Activated naive CD4-positive, alpha-beta T cell treated with anti-CD3 and anti-CD28 coated beads, Interleukin-2, amount 50 U/mL, for 16 hours (primary cell): ENCODE measurements at places on chromosomes 5 and 9.

DNA sequence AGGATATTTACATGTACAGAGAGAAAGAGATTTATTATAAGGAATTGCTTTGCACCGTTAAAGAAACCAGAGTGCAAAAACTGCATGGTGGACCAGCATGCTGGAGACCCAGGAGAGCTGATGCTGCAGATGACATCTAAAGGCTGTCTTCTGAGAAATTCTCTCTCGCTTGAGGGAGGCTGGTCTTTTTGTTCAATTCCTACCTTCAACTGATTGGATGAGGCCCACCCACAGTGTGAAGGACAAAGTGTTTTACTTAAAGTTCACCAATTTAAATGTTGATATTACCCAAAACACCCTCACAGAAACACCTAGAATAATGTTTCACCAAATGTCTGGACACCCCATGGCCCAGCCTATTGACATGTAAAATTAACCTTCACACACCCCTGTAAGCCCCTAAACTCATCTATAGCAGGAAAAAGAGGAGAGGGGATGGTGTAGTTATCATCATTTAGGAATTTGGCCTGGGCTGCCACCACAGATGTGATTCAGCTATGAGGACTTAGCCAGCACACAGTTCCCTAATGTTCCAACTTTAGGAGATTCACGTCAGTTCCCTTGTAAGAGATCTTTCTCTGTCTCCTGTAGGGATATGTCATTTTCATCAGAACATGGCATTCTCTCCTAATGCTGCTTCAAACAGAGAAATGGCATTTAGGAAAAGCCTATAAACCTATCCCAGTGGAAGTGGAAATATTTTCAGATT is 358.2 kb upstream of the TLE4 start:
- DNase-seq = no peak

- DNase-seq = no peak
Measured at GRCh38 chr5:108079753-108080152, 302.1 kb downstream of the FBXL17 start.

- no peak for DNase-seq
Measured at GRCh38 chr5:68114378-68115040, 101.0 kb upstream of the PIK3R1 start.

DNA sequence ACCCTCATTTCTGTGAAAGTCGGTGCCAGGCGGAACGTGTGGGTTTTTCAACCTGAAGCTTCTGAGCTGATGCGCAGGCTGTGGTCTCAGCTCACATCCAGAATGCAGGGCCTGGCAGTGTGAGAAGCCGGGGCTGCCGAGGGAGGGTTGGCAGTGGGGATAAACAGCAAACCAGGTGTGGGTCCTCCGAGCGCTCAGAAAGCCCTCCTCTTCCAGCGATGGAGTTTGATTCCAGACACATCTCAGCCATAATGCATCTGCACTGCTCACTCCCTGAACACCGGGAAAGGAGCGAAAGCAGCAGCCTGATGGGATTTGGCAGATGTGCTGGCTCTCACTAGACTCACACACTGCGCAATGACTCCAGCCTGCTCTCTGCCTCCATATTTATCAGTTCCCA is 280.1 kb downstream of the HSPA4 start:
- DNase-seq = no peak

DNA sequence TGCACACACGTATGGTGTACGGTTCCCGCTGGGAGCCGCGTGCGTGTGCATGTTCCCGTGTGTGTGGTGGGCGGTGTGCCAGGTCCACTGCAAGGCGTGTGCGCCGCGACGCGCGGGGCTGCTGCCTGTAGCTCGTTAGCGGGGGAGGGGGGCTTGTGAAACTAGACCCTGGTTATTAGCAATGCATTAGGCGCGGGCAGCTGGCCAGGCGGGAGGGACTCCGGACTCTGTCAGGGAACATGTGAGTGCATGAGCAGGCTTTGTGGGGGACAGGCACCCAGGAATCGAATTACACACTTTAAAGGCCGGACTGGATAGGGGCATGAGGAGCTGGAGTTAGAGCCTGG is 32.2 kb upstream of the ENHO start:
- DNase-seq = no peak

- DNase-seq = no peak
Measured at GRCh38 chr5:127400539-127400938, 109.9 kb downstream of the MEGF10 start.

GRCh38 chr9:76700916-76701315 is 63.3 kb upstream of the PCA3 start:
- no peak for DNase-seq

DNA sequence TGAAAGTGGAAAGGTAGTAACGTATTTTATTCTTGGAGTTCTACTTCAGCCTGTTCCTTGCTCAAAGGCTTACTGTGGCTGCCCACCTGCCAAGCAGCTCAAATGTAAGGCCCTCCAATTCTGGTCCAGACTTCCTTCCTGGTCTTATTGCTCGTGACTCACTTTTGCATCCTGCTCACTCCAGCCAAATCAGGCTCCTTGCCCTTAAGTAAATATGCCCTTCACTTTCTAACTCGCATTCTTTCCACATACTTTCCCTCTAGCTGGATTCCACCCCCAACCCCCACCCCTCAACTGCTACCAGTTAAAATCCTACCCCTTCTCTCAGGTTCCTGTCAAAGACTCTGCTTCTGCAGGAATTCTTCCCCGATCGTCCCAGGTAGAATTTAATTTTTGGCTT is 96.6 kb downstream of the GALNT10 start:
- DNase-seq = no peak

GRCh38 chr9:75139201-75139600 is 50.9 kb downstream of the OSTF1 start:
- DNase-seq = no peak

DNA sequence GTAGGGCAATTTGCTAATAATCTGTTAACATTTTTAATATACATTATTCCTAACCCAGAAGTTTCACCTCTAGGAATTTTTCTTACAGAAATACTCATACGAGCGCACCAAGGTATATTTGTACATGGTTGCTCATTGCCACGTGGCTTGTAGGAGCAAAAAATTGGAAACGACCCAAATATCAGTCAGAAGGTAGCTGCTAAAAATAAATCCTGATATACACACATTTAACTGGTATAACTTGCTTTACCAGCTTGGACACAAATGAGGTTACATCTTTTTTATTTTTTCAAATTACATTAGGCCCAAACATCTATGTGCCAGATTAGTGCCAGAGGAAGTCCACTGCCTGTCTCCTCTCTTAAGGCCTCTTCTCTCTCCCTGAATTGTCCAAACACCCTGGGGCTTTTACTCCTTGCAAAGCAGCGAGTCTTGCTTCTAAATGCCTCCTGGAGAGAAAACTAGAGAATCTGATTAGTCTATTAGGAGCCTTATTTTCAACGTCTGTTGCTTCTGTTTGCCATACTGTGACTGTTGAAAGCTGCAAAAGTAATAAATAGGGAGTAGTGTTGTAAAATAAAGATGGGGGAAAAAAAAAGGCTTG is 92.0 kb upstream of the SSBP2 start:
- no peak for DNase-seq

- no peak for DNase-seq
Measured at GRCh38 chr5:96595300-96596090, 66.7 kb upstream of the CAST start.

DNA sequence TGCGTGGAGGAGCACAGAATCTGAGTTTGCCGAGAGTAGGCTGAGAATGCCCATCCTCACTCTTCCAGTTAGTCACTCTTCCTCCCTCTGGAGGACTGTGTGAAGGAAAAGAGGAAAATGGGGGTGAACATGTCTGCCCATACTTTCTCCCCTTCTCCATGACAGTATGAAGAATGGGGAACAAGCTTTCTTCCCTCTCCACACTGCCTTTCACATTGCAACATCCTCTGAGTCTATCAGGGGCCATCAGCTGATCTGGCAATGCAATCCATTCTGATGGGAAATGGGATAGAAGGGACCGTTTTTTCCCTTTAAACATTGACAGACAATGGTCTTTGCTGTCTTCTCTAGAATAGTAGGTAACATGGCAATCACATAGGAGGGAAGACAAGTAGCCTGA is 56.8 kb downstream of the UGCG start:
- no peak for DNase-seq

GRCh38 chr5:51559339-51559738 is 176.1 kb downstream of the ISL1 start:
- no peak for DNase-seq

DNA sequence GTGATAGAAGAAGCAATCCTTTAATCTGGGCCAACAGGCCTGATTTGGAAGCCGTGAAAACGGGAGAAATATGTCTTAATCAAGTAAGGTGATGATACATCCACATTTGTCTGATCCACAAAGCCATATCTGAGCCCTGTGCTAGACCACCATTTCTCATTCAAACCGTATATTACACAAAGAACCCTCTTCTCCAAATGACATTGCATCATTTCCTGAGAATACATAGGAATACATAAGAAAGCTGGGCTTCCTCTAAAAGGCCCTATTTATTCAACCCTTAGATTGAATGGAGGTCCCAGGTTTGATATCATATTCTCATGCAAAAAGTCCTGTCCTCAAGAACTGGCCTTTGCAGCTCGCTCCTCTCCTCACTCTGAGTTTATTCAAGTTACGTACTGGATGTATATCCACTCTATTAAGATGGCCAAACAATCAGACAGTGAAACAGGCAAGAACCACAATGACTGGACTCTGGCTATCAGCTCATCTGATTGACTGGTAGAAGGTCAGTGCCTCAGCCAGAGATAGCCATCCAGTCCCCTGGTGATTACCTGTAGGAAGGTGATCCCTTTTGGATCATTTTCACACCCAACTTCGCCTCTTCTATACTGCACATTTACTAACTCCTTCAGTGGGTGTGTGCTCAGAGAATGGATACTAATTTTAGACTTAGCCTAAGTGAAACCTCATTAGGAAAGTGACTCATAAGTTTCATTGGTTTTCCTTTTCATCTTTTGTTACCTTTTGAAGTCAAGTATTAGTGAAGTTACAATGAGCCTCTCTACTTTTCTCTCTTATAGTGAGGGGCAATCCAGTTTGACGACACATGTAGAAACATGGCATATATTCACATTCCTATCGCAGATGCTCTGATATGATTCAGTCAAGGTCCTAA is 167.6 kb upstream of the WWC1 start:
- no peak for DNase-seq

- DNase-seq = no peak
Measured at GRCh38 chr9:110984890-110985437, 53.3 kb downstream of the LPAR1 start.

DNA sequence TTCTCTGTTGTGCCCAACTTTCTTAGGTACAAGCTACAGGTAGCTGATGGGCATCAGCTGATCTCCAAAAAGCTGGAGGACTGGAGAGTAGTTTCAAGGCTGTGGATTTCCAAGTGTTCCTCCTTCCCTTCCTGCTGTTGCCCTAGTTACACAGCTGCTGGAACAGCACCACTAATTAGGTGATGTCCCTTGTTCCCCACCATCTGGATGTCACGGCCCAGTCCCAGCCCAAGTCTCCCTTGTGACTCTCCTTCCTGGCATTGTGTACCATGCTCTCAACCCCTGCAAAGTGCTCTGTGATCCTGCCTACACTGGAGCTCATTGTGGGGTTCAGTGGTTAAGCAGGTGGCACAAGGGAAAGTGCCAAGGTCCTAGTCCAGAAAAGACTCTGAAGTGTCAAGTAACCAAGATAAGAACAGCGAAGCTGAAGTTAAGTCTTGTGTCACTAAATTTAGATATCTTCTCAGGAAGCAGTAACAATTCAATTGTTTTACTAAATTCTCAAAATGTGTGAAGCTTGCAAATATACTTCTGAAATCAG is 604.5 kb downstream of the ISL1 start:
- DNase-seq = no peak

- DNase-seq = no peak
Measured at GRCh38 chr9:14272927-14273528, 40.9 kb downstream of the NFIB start.

DNA sequence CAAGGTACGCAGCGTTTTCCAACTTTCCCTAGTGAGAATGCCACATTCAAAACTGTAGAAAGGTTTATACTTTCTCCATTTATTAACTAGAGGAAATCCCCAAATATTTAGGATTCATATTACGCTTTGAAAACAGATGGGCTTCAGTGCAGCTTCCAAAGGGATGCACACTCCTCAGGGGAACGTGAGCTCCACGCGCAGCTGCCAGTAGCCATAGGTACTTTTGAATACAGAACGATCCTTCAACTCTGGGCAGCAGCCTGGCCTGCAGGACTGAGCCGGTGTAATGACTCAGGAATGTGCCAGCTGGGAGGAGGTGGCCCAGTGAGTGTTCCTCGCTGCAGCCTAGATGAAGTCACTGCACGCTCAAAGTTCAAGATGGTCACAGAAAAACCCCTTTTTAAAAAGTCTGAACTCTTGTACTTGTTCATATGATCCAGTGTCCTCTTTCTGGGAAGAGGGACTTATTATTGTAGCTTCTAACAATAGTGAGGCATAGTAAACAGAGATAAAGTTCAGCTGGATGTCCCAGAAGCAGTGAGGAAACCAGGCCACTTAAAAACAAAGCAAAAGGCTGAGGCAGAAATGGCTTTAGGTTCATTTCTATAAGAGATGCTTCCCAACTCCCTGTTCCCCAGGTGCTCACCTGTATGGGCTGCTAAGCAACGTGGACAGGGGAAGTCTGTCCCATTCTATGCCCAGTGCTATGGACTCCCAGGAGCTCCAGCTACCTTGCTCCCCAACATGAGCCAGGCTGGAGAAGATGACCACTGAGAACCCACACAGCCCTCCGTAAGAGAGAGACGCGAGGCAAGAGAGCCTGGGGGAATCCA is 130.0 kb downstream of the LHFPL2 start:
- no peak for DNase-seq

DNA sequence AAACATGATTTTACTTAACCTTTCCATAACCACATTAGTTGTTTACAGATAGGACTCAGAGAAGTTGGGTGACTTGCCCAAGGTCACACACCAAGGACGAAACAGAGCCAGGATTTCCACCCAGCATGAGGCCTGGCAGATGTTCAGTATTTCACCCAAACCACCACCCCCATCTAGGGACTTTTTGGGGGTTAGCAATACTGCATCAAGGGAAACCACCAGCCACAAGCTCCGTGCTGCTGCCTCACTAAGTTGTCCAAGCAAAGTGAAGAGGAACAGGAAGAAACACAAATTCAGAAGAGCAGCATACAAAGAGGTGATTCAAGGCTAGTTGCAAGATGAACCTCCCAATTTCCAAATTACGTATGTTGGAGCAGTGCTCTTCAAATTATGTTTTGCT is 219.6 kb upstream of the RORB start:
- DNase-seq = no peak

DNA sequence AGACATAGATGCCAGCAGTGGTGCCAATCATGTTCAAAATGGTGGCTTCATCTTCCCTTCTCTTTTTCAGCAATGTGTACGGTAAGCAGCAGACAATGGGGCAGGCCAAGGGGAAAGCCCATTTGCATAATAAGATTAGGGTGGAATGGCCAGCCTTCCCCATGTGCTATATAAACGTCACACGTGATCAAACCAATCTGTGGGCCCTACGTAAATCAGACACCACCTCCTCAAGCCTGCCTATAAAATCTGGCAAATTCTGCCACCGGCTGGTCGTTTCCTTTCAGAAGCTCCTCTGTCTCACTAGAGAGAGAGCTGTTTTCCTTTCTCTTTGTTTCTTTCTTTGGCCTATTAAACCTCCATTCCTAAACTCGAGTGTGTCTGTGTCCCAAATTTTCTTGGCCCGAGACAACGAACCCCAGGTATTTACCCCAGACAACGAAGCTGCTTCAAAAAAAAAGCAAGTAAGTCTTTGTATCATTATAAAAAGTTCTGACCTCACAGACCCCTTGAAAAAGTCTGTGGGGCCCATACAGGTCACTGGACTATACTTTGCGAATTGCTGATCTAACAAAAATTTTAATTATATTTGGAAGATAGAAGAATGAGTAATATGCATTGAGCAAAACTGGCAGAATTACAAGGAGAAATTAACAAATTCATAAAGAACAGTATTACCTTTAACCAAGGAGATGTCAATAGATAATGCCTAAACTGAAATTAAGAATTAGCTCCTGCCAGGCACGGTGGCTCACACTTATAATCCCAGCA is 15.2 kb downstream of the ZBTB5 start:
- DNase-seq = no peak
